ENCODE measurements at places on chromosomes 16 and 17.

DNA sequence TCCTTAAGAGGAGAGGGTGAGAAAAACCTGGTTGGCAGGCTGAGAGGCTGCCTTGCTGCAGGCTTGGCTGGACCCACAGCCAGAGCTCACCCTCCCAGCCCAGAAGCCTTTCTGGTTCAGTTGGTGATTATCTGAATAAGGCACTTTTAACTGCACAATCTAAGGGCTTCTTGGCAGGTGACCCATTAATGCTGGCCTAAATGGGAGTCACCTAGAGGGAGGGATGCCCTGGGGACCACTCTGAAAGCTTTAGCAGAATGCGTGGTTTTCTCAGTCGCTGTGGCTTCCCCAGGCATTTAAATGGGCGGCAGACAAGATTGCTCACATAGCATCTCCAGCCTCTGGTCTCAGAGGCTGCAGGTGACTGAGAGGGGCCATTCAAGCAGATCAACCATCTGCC is 33.2 kb upstream of the SHISA9 start:
- DNase-seq = no peak

- DNase-seq = no peak
Measured at GRCh38 chr17:82492643-82493225, 26.8 kb upstream of the FOXK2 start.

- no peak for DNase-seq
Measured at GRCh38 chr16:9072806-9073341, 18.6 kb upstream of the HAPSTR1 start.

GRCh38 chr16:14562691-14563491 is 67.2 kb downstream of the PARN start:
- DNase-seq = no peak

DNA sequence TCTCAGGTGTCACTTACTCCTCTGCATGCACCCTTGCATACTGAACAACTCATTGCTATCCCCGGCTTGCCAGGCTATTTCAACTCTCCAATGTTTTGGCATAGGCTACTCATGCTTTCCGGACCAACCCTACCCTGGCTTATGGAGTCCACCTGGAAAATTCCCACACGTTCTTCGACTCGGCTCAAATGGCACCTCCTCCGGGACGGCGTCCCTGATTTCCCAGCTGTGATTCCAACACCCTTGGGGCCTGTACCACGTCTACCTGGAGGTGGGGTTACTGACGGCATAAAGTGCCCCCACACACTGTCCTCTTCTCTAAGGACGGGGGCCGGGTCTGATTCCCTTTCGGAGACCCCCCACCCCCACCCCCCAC is 498 bp downstream of the SMYD4 start:
- DNase-seq = no peak

DNA sequence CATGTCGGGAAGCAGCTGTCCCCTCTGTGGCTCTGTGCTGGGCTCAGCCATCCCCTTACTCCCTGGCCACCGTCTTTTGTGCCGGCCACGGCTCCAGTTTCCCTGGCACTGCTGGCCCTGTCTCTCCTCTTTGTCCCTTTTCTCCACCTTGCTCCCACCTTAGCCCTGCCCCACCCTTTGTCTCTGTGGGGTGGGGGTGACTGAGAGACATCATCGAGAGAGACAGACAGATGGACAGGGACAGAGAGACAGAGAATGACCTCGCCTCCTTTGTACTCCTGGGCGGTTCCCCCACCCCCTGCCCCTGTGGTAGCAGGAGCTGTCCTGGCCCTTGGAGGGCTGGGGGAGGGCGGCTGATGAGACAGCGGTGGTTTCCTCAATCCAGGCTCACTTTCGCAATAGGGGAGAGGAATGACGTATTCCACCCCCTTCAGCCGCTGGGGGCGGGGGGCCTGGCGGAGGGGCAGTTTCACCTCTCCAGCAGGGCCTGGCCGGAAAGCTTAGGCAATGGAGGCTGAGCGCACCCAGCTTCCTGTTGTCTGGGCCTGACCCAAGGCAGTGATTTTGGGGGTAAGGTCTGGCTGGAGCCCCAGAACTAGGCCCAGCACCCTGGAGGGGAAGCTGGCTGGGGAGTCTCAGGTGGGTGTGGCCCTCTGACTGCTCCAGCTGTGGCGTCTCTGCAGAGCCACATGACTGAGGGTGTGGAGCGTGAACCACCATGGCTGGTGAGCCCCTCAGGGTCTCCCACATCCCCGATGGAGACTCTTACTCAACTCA is 7.3 kb downstream of the FMNL1 start:
- DNase-seq = no peak

GRCh38 chr17:48905987-48906515 is 2.2 kb upstream of the UBE2Z start:
- DNase-seq = no peak
